Mesothelial cell of epicardium (in vitro differentiated cells): ENCODE measurements at places on chromosomes 7 and 10. TPM values are rescaled to one million over a fixed set of nuclear protein-coding genes. Genes with fewer than 3 reads are reported as not detected.
A peak's percentile ranks its signal among the peaks of the same experiment; 100 is the strongest.

DNA sequence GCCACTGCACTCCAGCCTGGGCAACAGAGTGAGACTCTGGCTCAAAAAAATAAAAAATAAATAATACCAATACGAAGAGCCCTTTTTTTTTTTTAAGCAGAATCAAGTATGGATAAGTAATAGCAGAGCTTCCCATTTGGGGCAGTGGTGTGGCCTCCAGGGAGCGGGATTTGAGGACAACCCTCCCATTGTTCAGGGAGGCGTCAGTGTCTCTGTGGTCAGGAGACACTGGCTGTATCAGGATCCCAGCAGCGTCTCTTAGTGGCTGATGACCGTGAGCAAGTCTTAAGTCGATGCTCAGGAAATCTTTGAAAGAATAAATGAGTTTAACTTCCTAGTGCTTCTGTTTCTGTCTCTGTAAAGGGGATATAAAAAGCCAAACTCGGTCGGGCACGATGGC is 25.2 kb upstream of the SH2B2 start:
- no peak for DNase-seq

PTF1A gene
- not detected in 3 replicates for total RNA-seq

GRCh38 chr7:13898957-13899670 is 90.4 kb downstream of the ETV1 start:
- DNase-seq, result no peak

SFTPA1 gene
- total RNA-seq, result not detected in 3 replicates

MRLN gene
- total RNA-seq, result not detected in 3 replicates

NKX2-3 gene
- total RNA-seq, result not detected in 3 replicates

GRCh38 chr7:154425271-154425670 is 373.1 kb downstream of the DPP6 start:
- DNase-seq, result no peak

- no peak for DNase-seq
These were observed 570.2 kb downstream of the PHTF2 start for GRCh38 chr7:78368771-78369170.

DNA sequence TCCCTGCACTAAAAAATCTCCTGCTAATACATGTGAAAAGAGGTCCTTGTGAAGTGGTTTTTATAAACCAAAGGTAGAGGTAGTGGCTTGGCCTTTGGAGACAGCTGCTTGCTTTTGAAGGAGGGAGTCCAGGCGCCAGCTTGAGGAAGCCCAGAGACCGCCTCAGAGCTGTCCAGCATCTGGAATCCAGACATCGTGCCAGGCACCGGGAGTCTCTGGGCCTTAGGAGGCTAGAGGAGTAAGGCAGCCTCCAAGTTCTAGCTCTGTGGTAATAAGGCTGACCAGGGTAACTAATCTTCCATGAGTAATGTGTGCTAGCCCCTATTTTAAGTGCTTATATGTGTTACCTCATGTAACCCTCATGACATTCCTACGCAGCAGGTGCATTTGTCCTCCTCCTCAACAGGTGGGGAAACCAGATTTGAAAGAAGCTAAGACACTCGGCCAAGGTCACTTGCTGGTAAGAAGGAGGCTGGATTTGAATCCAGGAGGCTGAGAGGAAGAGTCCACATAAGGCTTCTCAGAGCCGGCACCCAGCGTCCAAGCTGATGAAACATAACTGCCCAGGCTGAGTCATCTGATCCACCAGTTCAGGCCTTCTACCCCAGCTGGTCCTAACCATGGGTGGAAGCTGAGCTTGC is 26.1 kb downstream of the PRLHR start:
- no peak for DNase-seq

SEMA3C gene
- total RNA-seq, result 490 to 527 TPM (median 496 TPM) in 3 replicates

DNA sequence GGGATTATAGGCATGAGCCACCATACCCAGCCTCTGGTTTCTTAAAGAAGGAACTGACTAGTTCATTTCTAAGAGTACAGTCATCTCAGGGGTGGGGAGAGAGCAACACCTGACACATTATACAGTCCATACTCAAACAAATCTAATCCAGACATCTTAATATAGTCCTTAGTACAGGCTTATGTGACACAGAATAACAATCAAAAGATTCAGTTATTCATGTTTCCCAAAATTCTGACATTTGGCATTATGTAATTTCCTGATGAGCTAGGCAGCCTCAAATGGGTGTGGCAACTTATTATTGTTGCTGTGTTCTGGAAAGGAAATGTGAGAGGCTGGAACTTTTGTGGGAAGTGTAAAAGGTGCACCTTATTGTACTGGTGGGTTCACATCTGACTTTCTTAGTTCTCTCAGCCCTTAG is 116.3 kb downstream of the WDFY4 start:
- DNase-seq, result no peak

CDC14C gene
- total RNA-seq, result 0.07 to 0.11 TPM in 2 of 3 replicates, not detected in the other

GBX1 gene
- total RNA-seq, result 0.20 TPM in 1 of 3 replicates, not detected in the others

WDR86 gene
- 259 to 274 TPM (median 266 TPM) in 3 replicates for total RNA-seq

GRCh38 chr7:42735081-42735480 is 176.8 kb downstream of the C7orf25 start:
- DNase-seq, result no peak

GRCh38 chr7:38740041-38740440 is 108.9 kb upstream of the AMPH start:
- DNase-seq, result no peak

TMEM213 gene
- total RNA-seq, result not detected in 3 replicates

- no peak for DNase-seq
These were observed 36.6 kb downstream of the FZD9 start for GRCh38 chr7:73470208-73470607.

EPHA1 gene
- total RNA-seq, result 23.2 to 28.8 TPM (median 27.3 TPM) in 3 replicates

GRCh38 chr7:142500366-142500765 is 242.5 kb upstream of the PRSS58 start:
- no peak for DNase-seq

- peak; percentile 14 for DNase-seq
These were observed 47.3 kb upstream of the OPALIN start for GRCh38 chr10:96406091-96406490.

CLCN1 gene
- total RNA-seq, result 0.07 to 0.16 TPM (median 0.11 TPM) in 3 replicates

GRCh38 chr7:85041605-85042216 is 145.1 kb downstream of the SEMA3D start:
- DNase-seq, result peak; percentile 32

AUTS2 gene
- 116 to 135 TPM (median 122 TPM) in 3 replicates for total RNA-seq

- no peak for DNase-seq
These were observed 28.3 kb downstream of the CCM2 start for GRCh38 chr7:45028138-45028919.

DNA sequence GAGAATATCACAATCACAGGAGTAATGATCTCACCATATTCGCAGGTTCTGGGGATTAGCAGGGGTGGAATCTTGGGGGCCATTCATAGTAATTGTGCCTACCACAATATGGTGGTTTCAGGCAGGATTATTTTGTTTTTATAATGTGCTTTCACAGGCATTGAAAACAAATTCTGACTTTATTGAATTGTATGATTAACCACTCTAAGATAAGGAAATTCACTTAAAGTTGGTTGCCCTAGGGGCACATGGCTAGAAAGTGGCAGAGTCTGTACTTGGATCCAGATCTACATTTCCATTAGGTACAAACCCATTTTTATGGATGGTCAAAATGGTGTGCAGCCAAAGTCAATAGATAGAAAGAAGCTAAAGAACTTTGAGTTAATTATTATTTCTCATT is 1.7 kb downstream of the CROT start:
- DNase-seq, result no peak

DNA sequence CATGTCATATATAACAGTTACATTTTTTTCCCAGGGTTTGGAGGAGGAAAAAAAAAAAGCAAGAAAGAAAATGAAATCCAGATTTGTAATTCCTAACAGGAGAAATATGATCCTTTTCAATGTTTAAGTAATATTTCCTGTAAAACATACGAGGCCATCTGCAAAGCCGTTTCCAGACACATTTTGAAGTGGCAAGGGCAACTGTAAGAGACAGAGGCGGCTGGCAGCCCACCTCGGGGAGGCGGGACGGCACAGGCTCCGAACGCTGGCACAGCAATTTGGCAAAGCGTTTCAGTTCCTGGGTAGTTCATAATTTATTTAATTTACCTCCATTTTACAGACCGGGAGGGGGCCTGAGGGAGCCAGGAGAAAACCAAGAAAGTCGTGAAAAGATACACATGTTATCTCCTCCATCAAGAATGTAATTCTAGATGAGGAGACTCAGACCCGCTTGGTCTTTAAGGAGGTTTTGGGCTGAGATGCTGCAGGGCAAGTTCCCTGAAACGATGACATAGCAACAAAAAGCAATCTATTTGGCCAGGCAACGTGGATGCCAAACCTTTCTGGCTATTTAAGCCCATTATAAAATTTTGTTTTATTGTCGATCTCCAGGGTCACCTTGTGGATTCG is 448.5 kb upstream of the MKI67 start:
- DNase-seq, result no peak

DNA sequence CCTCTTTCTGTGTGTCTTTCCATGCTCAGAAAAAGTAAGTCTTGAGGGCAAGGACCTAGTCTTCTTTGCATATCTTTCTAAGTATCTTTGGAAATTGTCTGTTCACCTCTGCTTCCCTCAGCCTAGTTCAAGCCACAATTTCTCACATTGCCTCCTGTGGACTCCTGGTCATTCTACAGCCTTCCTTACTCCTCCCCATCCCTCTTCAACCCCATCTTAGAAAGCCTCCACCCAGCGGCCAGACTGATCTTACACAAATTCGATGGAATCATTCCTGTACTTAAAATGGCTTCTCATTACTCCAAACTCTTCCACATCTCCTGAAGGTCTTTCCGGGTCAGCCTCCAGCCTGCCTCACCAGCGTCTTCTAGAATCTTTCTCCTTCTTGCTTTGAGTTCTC is 24.1 kb upstream of the AGK start:
- no peak for DNase-seq

GALNT17 gene
- 2.7 to 3.2 TPM (median 2.9 TPM) in 3 replicates for total RNA-seq
